ENCODE measurements at places on chromosomes 1 and 21.

GRCh38 chr21:45818904-45819285 lies 162.7 kb upstream of the COL6A1 start:
- peak; percentile 52 for DNase-seq

GRCh38 chr1:15243275-15244043 lies 3.6 kb upstream of the FHAD1 start:
- no peak for DNase-seq

- DNase-seq = no peak
Observed at GRCh38 chr1:182196897-182197870, 135.7 kb upstream of the ZNF648 start.

DNA sequence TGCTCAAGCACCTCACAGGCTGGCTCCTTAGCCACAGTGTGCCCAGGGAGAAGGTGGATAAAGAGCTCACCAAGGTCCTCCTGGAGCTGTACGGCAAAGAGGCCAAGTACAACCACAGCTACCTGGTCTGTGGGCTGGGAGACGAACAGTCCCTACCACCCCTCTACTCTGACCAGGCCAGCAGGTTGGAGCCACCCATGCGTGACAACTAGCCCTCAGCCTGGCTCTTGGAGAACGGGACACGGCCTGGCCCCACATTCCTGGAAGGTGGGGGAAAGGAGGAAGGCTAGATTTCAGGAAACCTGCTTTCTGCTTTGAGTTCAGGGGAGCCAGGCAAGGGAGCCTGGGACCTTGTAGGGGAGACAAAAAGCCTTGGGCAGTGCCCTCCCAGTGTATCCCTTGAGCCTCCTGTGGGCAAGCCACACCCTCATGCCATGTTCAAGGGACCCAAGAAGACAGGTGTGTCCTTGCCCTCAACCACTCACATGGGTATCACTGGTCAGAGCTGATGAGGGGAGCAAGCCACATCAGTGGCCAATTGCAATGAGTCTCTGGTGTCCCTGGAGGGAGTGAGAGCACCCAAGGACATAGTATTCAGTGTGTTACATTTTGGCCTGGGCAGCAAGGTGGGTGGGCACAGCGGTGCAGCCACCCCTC lies 27.6 kb downstream of the LUZP1 start:
- DNase-seq = no peak

GRCh38 chr1:185314411-185314810 lies 2.6 kb downstream of the IVNS1ABP start:
- DNase-seq = no peak

- no peak for DNase-seq
Observed at GRCh38 chr1:192810253-192810880, 1.5 kb downstream of the RGS2 start.

All from putamen (tissue), 1 donor.